Activated CD4-positive, alpha-beta T cell treated with anti-CD3 and anti-CD28 coated beads for 1 hour (primary cell): ENCODE measurements at places on chromosomes 1 and 21.
A peak's percentile ranks its signal among the peaks of the same experiment; 100 is the strongest.

- no peak for DNase-seq
Observed at GRCh38 chr1:24992124-24992760, 62.2 kb upstream of the RUNX3 start.

GRCh38 chr1:42773420-42773819 is 6.4 kb downstream of the C1orf50 start:
- DNase-seq: no peak

DNA sequence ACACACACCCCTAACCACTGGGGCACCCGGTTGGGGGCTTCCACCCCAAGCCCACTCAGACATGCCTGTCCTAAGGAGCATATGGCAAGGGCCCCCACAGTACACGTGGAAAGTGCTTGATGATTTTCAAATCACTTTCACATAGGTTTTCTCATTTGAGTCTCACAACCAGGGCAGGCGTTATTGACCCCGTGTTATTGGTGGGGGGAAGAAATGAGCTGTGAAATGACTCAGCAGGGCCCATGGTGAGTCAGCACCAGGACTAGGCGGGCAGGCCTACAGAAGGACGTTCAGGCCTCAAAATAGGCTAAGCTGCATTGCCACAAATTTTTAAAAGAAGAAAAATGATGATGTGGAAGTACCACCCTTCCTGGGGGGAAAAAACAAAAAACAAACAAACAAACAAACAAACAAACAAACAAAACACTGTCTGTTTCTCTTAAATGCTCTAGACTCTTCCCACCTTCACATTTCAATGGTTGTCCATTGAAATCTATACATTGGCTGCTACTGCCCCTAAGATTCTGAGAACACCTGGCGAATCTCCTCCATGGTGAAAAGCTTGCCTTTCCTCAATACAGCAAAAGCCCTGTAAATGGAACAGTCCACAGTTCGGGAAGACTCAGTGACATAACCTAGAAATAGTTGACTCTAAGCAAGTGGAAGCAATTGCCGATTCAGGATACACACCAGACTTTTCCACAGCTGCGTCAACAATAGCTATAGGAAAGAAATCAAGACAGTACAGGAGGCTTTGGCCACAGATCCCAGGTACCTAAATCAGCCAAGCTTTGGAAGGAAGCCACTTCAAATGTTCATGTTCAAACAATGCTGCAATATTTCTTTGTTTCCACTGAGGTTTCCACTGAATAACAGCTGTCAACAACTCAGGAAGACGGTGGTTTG is 234.7 kb downstream of the TOMM20 start:
- DNase-seq: no peak

GRCh38 chr1:158952416-158952815 is 21.1 kb downstream of the PYHIN1 start:
- no peak for DNase-seq

DNA sequence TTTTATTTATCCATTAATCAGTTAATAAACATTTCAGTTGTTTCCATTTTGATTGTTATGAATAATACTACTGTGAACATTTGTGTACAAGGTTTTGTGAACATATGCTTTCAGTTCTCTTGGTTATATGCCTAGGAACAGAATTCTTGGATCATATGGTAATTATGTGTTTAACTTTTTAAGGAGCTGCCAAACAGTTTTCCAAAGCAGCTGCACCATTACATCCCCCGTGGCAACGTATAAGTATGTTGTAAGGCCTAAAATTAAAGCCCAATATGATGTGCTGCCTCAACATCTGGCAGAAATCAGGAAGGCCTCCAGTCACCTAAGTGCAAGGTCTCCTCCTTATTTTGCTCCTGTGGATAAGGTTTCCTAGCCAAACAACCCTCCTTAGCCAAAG is 235.6 kb upstream of the CACYBP start:
- DNase-seq: no peak

- DNase-seq: no peak
Observed at GRCh38 chr1:114620419-114620818, 39.0 kb upstream of the BCAS2 start.

DNA sequence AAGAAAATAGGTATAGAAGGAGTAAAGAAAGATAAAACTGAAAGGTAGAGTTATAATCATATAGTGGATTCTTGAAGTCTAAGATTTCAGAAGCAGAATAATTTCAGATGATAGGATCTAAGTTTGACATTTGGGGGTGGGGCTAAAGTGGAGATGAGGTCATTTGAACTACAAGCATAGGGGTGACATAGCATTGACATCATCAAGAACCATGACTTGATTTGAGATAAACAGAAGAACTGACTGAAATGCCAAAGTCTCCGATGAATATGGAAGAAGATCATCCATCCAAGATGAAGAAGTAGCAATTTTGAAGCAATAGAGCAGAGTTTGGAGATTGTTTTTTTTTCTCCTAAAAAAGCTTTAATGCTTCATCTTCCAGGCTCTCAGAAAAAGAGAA is 122.3 kb downstream of the MACF1 start:
- DNase-seq: no peak

- DNase-seq: no peak
Observed at GRCh38 chr1:172515436-172515835, 17.5 kb upstream of the SUCO start.

- no peak for DNase-seq
Observed at GRCh38 chr1:150579945-150580642, 684 bp upstream of the MCL1 start.

DNA sequence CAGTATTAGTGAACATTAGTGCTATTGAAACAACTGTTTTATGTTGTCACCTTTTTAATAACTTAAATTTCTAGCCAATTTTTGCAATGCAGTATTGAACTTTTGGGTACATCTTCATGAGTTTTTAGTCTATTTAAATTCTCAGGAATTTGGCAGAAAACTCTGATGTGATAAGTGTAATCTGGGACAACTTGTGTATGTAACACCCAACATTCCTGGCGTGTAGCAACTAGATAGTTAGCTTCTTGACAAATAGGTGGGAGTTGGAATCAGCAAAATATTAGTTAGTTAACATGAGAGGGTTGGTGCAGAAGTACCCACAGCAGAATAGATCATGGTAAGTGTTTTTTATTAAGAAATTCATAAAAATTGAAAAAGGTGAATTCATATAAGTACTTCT is 111.6 kb downstream of the ITSN1 start:
- no peak for DNase-seq

GRCh38 chr1:174982971-174983689 is 16.6 kb upstream of the CACYBP start:
- no peak for DNase-seq

DNA sequence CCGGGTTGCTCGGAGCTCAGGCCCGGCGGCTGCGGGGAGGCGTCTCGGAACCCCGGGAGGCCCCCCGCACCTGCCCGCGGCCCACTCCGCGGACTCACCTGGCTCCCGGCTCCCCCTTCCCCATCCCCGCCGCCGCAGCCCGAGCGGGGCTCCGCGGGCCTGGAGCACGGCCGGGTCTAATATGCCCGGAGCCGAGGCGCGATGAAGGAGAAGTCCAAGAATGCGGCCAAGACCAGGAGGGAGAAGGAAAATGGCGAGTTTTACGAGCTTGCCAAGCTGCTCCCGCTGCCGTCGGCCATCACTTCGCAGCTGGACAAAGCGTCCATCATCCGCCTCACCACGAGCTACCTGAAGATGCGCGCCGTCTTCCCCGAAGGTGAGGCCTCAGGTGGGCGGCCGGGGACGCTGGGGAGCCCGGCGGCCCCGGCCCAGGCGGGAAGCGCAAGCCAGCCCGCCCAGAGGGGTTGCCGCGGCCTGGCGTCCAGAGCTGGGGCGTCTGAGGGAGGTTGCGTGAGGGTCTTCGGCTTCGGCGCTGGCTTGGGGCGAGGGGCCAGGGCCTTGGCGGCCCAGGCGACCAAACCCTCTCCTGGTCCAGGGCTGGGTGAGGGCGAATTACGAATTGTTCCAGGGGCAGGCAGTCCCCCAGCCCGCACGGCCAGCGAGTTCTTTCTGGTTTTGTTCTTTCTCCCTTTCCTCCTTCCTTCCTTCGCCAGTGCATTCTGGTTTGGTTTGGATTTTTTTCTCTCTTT is 805 bp downstream of the SIM2 start:
- no peak for DNase-seq

- DNase-seq: no peak
Observed at GRCh38 chr1:97006044-97006661, 284.6 kb downstream of the PTBP2 start.

DNA sequence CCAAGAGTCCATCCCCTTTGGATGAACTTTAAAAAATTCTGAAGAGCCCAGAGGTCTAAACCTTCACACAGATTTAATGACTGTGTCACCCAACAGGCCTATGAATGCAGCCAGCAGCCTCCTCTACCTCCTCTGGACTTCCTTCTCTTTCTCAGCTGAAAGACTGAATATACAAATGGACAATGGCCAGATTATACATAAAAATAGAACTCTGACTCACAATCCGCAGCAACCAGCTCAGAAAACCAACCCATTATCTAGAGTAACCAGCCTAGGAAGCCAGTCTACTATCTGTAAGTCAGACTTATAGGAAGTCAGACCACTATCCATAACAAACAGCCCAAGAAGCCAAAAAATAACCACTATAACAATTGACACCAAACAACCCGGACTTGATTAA is 224.5 kb downstream of the ASTN1 start:
- DNase-seq: no peak

GRCh38 chr1:54302951-54303843 is 103.0 kb downstream of the SSBP3 start:
- DNase-seq: no peak

- no peak for DNase-seq
Observed at GRCh38 chr1:237232501-237232900, 190.5 kb downstream of the RYR2 start.

- no peak for DNase-seq
Observed at GRCh38 chr1:162169031-162169790, 99.7 kb downstream of the NOS1AP start.

- DNase-seq: no peak
Observed at GRCh38 chr1:38138498-38139233, 92.1 kb upstream of the POU3F1 start.

DNA sequence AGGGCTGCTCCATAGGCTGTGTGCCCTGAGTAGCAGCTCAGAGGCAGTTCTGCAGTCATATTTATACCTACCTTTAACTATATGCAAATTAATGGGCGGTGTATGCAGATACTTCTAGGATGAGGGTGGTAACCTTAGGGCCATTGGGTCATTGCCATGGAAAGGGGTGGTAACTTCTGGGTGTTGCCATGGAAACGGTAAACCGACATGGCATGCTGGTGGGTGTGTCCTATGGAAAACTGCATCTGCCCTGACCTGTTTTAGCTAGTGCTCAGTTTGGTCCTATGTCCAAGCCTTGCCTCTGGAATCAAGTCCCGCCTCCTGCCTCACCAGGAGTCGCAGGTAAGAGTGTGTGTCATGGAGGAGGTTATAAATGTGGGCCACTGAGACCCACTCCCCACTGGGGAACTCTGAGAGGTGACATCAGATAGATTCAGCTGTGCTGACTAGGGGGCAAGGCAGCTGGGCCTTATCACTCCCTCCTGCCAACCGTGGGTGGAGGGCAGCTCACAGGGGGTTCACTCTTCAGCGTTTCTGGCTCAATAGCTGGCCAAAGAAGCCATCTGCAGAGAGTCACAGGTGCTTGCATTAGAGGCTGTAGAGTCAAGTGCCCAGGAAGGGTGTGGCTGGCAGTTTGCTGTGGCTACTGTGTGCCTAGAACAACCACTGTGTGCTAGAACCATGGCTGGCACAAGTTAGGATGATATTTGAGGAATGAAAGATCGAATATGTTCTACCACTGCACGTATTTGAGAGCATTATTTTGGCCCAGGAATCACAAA is 19.0 kb downstream of the BACE2 start:
- DNase-seq: no peak

GRCh38 chr1:42807056-42807668 is 9.8 kb upstream of the ERMAP start:
- no peak for DNase-seq

DNA sequence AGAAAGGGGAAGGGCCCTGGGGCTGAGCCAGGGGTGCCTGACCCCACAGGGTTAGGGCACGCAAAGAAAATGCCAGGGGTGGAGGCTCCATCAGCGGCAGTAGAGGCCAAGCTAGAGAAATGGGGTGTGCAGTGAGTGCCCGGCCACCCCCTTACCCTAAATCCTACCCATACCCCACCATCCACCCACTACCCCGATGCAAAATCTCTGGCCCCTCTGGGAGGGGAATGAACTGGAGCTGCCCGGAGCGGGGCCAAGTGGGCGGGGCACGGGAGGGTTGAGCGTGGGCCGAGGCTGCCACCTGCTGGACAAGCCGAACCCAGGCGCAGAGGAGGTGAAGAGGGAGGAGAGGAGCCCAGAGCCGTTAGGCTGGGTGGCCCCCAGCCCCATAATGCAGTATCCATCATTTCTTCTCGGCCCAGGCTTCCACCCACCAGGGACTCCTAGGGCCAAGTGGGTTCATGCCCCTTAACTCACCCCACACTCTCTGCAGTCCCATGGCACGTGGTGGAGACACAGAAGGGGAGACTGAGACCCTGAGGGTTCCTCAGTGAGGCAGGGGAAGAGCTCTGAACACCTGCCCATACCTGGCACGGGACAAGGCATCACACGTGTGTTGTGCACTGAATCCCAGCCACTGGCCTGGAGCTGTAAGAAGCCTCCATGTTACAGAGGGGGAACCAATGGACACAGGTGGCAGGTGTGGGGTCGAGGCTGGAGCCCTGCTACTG is 1.4 kb upstream of the C1QC start:
- peak; percentile 53 for DNase-seq

GRCh38 chr1:110634455-110635311 is 28.5 kb upstream of the KCNA2 start:
- peak; percentile 50 for DNase-seq

GRCh38 chr21:34989337-34990151 is 59.6 kb downstream of the RUNX1 start:
- DNase-seq: no peak

DNA sequence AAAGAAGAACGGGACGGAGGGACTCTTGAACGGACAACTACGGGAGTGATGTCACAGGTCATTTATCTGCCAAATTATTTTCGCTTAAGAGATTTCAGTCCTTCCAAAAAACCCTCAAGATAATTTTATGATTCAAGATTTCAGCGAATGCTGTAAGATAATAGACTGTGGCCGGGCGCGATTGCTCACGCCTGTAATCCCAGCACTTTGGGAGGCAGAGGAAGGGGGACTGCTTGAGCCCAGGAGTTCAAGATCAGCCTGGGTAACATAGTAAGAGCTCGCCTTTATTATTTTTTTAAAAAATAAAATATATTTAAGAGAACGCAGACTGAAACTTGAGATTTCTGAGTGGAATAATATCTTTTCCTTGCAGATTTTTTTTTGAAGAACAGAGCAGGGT is 609 bp downstream of the RWDD2B start:
- DNase-seq: no peak

DNA sequence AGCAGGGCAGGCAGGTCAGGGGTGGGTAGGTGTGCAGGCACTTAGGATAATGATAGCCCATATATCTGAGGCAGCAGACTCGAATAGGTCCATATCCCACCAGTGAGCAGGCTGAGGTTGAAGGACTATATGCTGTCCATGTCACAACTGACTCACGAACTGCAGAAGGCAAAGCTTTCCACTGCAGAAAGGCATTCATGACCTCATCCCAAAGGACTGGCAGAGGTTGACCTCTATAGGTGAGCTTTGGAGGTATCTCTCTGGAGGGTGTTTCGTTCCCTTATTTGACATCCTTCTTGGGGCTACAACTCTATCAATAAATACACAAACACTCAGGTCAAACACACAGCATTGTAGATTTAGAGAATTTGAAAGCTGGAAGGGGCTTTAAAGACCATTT is 42.8 kb upstream of the MARK1 start:
- DNase-seq: no peak
